Activated CD4-positive, alpha-beta T cell treated with anti-CD3 and anti-CD28 coated beads for 48 hours (primary cell): ENCODE measurements at places on chromosomes 12 and 14.

DNA sequence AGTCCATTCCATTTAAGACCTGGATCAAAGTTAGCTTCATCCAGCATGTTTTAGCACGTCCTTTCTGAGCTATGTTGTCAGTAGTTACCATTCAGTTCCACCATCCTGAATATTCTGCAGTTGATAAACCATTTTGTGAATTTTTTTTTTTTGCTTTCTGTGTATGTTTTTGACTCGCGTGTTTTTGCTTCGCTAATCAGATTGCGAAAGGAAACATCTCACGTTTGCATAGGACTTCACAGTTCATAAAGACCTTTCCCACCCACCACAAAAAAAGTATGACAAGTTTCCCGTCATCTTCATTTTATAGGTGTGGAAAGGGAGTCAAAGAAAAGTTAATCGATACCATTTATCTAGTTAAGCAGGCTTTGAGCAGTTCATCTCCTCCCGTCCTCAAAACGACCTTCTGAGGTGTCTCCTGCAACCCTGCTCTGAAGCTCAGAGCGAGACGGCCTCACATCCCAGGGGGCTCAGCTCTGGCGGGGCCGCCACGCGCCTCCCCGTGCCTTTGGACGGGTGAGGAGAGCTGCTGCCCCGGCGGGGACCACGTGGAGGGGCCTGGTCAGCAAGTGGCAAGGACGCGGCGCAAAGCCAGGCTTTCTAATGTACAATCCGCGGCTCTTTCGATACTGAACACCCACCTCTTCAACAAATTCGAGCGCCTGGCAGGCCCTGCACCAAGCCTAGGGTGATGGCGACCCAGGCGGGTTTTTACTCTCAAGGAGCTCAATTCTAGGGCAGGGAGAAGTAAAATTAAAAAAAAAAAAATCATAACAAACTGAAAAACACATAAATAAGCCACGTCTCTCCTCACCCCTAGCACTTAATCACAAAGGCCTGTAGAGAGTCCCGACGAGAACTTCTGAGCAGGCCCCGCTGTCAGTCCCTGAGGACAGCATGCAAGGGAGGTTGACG is 988 bp upstream of the TMEM263 start:
- DNase-seq: no peak

GRCh38 chr12:86748894-86749293 is 492.7 kb upstream of the MGAT4C start:
- no peak for DNase-seq

DNA sequence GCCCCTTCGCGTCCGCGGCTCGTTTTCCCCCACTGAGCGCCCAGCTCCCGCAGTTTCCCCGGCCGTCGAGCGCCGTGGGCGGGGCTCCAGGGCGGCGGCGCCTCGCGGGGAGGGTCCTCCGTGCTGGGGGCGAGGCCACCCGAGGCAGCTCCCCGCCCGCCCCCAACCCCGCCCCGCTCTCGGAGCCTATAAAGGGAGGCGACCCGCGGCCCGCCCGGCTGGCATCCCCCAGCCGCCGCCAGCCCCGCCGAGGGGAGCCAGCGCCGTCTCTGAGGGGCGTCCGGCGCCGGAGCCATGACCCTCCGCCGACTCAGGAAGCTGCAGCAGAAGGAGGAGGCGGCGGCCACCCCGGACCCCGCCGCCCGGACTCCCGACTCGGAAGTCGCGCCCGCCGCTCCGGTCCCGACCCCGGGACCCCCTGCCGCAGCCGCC is at the start of gene TAMALIN:
Gene TAMALIN (plus strand): TSS at position 221 of the 432 bp plus-strand sequence. CDS start 74 bp downstream, at position 295.
- peak; percentile 79 for DNase-seq

- DNase-seq: no peak
Measured at GRCh38 chr12:127310548-127310947, 956.4 kb upstream of the TMEM132C start.

GRCh38 chr12:6643569-6644256 is 3.5 kb downstream of the ACRBP start:
- no peak for DNase-seq

GRCh38 chr12:8612629-8613028 is at the start of gene AICDA:
TSS of gene AICDA (minus strand) at chr12:8612859. CDS start at chr12:8612767, 92 bp downstream.
- no peak for DNase-seq

DNA sequence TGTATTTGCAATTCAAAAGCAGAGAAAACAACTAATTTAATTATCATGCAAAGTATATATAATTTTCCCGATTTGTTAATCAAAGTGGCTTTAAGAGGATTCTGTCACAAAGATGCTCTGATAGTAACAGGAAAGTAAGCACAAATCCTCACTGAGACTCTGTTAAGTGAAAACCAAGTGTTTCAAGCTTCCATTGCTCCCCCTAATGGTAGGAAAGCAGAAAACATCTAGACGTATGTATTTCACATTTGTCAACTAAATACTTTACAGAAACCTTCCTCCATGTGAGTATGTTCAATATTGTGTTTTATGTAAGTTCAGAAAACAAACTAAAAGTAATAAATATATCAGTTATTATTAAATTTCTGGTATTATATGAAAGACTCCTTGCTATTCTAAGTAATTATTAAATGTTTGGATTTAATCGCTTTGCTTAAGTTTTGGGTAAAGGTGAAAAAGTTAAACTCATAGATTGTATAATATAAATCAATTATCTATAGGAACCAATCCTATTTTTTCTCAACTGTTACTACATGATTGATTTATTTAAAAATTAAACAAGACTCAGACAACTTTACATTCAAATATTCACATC is 1.5 kb upstream of the NTS start:
- no peak for DNase-seq

- peak; percentile 70 for DNase-seq
Measured at GRCh38 chr12:107322063-107322462, 228.7 kb upstream of the CRY1 start.

DNA sequence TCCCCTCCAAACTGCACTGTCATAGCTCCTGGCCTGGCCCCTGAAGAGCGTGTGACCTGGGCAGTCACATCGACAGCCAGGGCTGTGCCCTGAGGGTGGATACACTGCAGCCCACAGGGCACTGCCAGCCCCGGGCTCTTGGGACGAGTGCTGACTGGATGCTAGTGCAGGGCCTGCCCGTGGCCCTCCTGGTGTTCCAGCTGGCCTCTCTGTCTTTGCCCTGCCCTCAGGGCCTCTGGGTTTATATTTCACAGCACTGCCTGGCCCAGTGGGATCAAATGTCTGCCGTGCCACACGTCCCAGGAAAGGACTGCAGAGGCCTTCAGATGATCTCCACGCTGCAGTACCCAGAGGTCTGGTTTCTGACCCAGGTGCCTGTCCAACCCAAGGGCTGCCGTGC is 10.1 kb upstream of the CCDC197 start:
- no peak for DNase-seq

DNA sequence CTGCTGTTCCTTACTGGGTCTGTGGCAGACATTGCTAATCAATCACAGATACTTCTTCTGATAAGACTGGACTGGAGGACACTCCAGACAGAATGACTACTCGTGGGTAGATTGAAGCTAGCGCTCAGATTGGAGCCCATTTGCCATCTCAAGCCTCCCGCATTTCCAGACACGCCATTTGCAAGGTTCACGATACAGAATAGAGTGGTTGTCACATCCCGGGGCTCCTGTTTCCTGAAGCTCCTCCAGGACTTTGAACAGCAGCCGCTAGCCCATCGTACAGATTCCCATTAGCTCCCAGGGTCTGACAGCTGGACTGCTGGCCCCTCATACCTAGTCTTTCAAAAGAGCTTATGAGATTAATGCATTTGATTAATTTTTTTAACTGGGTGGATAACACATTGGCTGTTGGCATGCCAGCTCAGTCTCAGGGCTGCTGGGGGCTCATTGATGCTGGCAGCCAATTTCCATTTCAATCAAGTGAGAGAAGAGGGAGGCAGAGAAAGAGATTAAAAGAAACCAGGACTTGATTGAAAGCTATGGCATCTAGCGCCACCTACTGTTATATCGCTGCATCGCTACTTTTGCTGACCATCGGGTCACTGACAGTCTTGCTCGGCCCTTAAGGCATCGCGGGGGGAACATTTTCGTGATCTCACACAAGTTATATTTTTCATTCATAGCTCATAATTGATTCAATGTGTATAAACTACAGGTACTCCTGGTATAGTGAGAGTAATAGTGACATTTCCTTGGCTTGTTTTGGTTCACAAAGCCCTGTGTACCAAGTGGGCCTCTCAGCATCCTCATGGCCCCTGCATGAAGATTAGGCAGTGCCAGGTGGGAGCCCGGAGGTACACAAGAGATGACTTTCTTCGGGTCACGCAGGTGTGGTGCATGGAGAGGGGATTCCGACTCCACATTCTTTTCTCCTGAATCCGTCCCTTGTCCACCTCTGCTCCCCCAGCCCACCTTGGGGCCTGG is 78.6 kb downstream of the CCDC60 start:
- peak; percentile 69 for DNase-seq

GRCh38 chr12:86376052-86376451 is 119.9 kb upstream of the MGAT4C start:
- DNase-seq: no peak

GRCh38 chr12:53221203-53222080 is 10.6 kb downstream of the RARG start:
- peak; percentile 48 for DNase-seq

GRCh38 chr14:100072783-100073346 is 7.6 kb downstream of the EVL start:
- DNase-seq: peak; percentile 75

DNA sequence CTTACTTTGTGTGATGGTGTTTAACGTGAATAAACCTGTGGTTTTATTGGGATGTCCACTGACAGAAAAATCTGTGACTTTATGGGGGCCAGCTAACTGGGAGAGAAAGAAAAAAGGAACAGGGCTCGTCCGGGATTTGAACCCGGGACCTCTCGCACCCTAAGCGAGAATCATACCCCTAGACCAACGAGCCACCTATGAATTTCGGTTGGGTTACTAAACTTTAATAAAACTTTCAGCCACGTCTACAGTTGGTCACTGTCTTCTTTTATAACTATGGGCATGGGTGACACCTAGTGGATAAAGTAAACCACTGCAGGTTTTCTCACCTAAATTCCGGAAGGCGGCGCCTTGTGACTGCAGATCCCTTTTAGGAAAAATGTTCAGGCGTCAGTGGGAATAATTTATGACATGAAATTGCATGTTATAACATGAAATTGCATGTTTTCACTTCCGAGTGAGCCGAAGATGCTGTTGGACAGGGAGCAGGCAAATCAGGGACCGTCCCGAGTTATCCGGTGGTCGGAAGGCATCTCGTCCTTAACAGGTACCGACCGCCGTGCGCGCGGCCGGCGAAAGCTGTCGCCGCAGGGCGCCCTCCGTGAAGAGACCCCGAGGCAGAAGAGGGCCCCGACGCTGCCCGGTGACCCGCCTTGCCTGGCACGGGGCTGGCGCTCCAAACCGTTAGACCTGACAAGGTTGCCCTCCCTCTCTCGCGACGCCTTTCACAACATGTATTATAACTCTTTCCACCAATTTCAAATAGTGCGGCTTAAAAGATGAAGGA is 18.2 kb upstream of the RNASE12 start:
- DNase-seq: peak; percentile 68

DNA sequence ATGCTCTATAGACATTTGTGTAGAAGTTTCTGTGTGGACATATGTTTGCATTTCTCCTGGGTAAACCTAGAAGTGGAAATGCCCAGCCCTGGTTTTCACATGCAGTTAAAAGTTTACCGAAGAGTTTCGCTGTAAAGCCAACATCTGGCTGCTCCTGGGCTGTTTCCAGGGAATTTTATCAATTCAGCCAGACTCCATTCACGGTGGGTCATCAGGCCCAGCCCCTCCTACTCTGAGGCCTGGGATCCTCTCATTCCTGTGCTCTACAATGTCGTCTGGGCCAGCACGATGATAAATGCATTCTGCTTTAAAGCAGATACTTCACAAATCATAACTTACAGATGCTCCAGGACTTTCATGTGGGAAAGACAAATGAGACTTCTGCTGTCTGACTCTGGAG is 7.1 kb downstream of the NUAK1 start:
- no peak for DNase-seq

DNA sequence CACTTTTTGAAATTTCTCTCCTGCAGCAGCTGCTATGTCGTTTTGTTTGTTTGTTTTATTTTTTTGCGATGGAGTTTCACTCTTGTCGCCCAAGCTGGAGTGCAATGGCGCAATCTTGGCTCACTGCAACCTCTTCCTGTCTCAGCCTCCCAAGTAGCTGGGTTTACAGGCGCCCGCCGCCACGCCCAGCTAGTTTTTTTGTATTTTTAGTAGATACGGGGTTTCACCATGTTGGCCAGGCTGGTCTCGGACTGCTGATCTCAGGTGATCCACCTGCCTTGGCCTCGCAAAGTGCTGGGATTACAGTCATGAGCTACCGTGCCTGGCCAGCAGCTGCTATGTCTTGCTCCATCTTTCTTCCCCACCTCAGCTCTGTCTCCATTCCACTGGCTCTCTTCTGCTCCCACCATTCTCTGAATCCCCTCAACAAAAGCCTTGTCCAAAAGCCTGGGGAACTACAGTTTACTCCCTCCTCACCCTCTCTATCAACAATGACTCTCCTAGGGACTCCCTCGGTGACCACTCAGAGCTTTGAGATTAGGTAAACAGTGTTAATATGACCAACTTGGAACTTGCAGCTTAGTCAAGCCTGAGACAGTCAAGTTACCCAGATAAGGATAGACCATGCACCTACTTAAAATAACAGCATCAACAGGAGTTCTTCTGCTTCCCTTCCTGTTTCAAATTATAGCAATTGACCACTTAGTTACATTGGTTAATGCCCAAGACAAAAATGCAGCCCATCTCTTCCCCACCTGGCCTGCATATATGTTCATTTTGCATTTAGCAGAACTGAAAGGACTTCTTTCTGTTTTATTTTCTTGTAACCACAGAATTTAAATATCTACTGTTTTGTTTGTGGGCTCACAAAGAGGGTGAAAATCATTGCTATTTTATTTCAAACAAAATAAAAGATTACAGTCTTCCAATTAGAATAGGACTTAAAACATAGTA is 189.0 kb upstream of the AMIGO2 start:
- DNase-seq: no peak

- DNase-seq: no peak
Measured at GRCh38 chr14:32620303-32620702, 291.2 kb downstream of the AKAP6 start.

- no peak for DNase-seq
Measured at GRCh38 chr12:47032644-47033043, 46.8 kb upstream of the PCED1B start.

- DNase-seq: no peak
Measured at GRCh38 chr12:92007787-92008186, 137.9 kb downstream of the BTG1 start.

DNA sequence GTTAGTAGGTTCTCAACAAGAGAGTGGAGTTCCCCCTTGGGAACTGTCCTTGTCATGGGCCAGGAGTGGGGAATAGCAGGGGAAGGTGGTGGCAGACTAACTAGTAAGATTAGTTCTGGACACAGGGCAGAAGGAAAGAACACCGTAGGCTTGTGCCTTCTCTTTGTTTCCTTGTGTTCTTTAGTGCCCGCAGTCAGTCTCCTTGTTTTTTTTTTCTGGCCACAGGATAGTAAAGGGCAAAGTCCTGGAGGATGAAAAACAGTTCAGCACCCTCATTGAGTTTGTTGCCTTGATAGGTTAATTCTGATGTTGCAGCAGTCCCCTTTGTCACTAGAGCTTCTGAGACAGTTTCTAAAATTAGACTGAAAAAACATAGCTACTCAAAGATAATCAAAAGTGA is 8.4 kb downstream of the PEX5 start:
- no peak for DNase-seq

GRCh38 chr14:29222671-29223268 is 456.2 kb downstream of the FOXG1 start:
- no peak for DNase-seq

GRCh38 chr14:59429790-59430189 is 35.4 kb downstream of the GPR135 start:
- DNase-seq: no peak
